ENCODE measurements at places on chromosomes 2 and 18. TPM values are rescaled to one million over a fixed set of nuclear protein-coding genes. Genes with fewer than 3 reads are reported as not detected.

Gene PLCL1
- total RNA-seq: 0.94 TPM

Gene SYT4
- not detected for total RNA-seq

Gene BUB1
- 15.4 TPM for total RNA-seq

Gene FOXD4L1
- 0.16 TPM for total RNA-seq

Gene AQP12A
- not detected for total RNA-seq

Gene THUMPD2
- 12.2 TPM for total RNA-seq

Gene MOGAT1
- total RNA-seq: not detected

Gene STARD7
- total RNA-seq: 241 TPM

Gene CAPN14
- 0.24 TPM for total RNA-seq

Gene MORN2
- 11.3 TPM for total RNA-seq

Gene CHRND
- not detected for total RNA-seq

Gene TCF7L1
- 0.29 TPM for total RNA-seq

Gene MRPS9
- 45.0 TPM for total RNA-seq

Gene POU3F3
- not detected for total RNA-seq

Gene PLGLB2
- total RNA-seq: 0.16 TPM

Gene EGR4
- total RNA-seq: 0.87 TPM

Gene ALLC
- total RNA-seq: not detected

Gene CD207
- total RNA-seq: not detected

Gene G6PC2
- not detected for total RNA-seq

Gene SH3RF3
- 0.89 TPM for total RNA-seq

Gene SPEG
- total RNA-seq: 0.79 TPM

Gene CFC1
- 0.18 TPM for total RNA-seq

Gene ASPRV1
- total RNA-seq: 0.46 TPM

Gene EDAR
- total RNA-seq: 0.05 TPM

Gene RDH14
- 14.6 TPM for total RNA-seq

Gene ZRANB3
- total RNA-seq: 5.8 TPM

Gene KYNU
- total RNA-seq: 1.1 TPM

Gene EML6
- 0.55 TPM for total RNA-seq

Gene AMER3
- not detected for total RNA-seq

Gene LPIN2
- 55.5 TPM for total RNA-seq

Gene SLC23A3
- total RNA-seq: 0.84 TPM

Gene CCDC121
- total RNA-seq: 0.27 TPM

Gene EMILIN1
- total RNA-seq: 1.4 TPM

Data from activated T-cell treated with anti-CD3 and anti-CD28 coated beads, Interleukin-2, amount 50 U/mL, for 4 hours (primary cell).